Placental pericyte (primary cell): ENCODE measurements at places on chromosomes 7 and 10. TPM values are rescaled to one million over a fixed set of nuclear protein-coding genes. Genes with fewer than 3 reads are reported as not detected.

The COL13A1 gene
- total RNA-seq = 4.6 and 34.2 TPM in 2 replicates

The WASL gene
- 15.8 and 20.5 TPM in 2 replicates for total RNA-seq

The CUZD1 gene
- total RNA-seq = 0.22 and 0.57 TPM in 2 replicates

The HSPA12A gene
- total RNA-seq = 12.9 and 18.9 TPM in 2 replicates

The ESYT2 gene
- 66.7 and 84.9 TPM in 2 replicates for total RNA-seq

The TMEM209 gene
- 29.5 and 32.0 TPM in 2 replicates for total RNA-seq

The LIPN gene
- total RNA-seq = not detected in 2 replicates

The BMPER gene
- 16.6 and 24.5 TPM in 2 replicates for total RNA-seq

The ADAM12 gene
- total RNA-seq = 30.4 and 63.7 TPM in 2 replicates

The ALOX5 gene
- under 0.01 TPM in 1 of 2 replicates, not detected in the other for total RNA-seq

The INTS15 gene
- total RNA-seq = 18.6 and 19.5 TPM in 2 replicates

The PBLD gene
- total RNA-seq = 4.2 and 4.9 TPM in 2 replicates

The AOAH gene
- total RNA-seq = not detected in 2 replicates

The NXPH1 gene
- total RNA-seq = not detected in 2 replicates

The SPOCK2 gene
- under 0.01 and 0.44 TPM in 2 replicates for total RNA-seq

The FRAT1 gene
- total RNA-seq = 0.86 and 1.8 TPM in 2 replicates

The SDK1 gene
- total RNA-seq = 1.1 and 2.0 TPM in 2 replicates

The TAC1 gene
- not detected in 2 replicates for total RNA-seq

The CDH23 gene
- total RNA-seq = under 0.01 and 0.14 TPM in 2 replicates

The TMEM236 gene
- total RNA-seq = under 0.01 and 0.14 TPM in 2 replicates

The ACHE gene
- total RNA-seq = 0.14 and 0.22 TPM in 2 replicates
